Esophagus mucosa (tissue), 1 donor: ENCODE measurements at places on chromosomes 5 and 9. TPM values are rescaled to one million over a fixed set of nuclear protein-coding genes. Genes with fewer than 3 reads are reported as not detected.

- no peak for ATAC-seq
Measured at GRCh38 chr9:91417602-91418214, 5.9 kb downstream of the NFIL3 start.

The CCNO gene
- total RNA-seq = 2.2 TPM

The KCNIP1 gene
- total RNA-seq = not detected

GRCh38 chr5:332843-333242 is 11.3 kb downstream of the AHRR start:
- no peak for ATAC-seq

DNA sequence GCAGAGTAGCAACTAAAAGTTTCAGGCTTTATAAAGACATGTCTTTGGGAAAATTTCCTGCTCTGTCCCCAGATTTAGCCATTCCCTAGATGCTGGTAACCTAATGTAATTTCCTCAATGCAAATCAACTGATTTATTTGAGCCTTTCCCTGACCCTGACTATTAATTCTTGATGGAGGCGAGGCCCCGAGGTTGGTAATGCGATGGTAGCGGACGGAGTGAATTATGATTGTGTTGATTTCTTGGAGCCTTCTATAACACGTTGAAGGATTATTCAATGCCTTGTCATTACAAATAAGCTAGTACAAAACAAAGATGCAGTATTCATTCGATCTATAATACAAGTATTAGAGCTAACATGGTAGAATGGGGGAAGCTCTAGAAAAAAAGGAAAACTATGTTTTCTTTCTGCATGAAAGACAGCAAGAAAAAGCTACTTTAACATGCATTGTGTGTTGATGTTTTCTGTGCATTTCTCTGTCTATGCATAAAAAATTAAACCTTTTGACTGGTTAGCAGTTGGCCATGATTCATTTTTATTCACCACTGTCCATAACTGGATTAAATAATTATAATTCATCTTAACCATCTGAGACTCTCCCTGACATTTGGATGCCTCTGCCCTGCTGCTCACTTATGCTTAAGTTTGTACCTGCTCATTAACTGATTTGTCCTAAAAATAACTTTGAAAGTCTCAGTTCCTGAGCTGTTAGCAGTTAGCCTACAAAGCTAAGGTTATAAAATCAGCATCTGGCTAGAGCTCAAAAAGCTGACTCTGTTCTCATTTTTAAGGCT is 490.2 kb upstream of the NUDT12 start:
- no peak for ATAC-seq

DNA sequence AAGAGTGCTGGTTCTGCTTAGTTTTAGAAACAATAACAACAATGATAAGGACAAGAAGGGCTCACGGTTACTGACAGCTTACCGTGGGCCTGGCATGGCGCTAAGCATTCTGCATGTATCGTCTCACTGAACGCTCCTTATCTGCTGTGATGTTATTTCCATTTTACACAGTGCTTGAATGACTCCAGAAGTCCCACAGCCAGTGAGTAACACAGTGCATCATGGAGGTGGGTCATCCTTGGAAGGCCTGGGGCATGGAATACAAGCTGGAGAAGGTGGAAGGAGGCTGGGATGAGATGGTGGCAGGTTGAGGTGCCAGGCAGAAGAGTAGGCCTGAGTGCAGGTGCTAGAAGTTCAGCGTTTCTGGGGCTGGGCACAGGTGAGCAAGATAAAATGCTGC is 36.5 kb upstream of the FAT2 start:
- peak; percentile 50 for ATAC-seq

DNA sequence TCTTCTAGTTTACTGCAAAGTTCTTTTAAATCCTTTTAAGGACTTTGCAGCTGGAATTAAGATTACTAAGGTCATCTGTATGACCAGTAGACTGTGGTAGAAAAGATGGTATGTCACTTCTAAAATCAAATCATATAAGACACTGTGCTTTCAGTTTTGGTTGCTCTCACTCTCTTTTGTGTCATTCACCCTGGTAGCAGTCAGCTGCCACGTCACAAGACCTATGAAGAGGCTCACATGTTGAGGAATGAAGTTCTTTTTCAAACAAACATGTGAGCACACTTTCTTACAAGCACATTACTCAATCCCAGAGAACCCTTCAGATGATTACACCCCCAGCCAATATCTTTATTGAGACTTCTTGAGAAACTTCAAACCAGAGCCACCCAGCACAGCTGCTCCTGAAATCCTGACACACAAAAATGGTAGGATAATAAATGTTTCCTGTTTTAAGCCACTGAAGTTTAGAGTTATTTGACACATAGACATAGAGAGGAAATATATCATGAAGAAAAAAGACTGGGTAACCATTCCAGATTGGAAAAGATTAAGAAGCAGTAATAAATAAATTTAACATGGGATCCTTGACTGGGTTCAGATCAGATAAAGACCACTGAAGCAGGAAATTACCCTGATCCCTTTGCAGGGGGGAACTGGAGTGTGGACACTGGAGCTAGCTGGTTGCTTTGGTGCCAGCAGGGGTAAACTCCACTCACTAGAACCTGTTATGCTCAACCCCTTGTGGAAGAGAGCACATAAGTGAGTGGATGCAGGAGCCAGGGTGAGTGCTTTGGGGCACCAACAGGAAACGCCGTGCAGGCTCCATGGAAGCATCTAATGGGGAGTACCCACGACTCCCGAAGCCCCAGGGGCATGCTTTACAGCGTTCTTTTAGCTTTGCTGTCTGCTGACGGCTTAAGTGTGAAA is 64.1 kb downstream of the SLCO4C1 start:
- no peak for ATAC-seq

GRCh38 chr5:141478321-141478945 is 2.7 kb downstream of the PCDHGC3 start:
- peak; percentile 62 for ATAC-seq

DNA sequence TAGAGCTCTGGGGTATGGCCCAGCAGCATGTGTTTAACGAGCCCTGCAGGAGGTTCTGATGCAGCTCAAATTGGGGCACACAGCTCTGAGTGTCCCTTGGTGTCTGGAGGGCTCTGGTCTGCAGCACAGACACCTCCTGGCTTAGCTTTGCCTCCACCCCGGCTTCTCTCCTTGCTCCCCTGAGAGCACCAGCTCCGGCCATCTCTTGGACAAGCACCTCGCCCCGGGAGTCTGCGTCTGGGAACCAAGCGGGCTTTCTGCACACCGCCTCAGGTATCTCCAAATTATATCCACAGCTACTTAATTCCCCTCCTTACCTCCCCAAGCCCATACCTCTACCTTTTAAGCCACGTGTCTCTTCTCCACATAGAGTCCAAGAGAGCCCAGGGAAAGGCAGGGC is 83.7 kb upstream of the IRX4 start:
- no peak for ATAC-seq

- ATAC-seq = no peak
Measured at GRCh38 chr5:143316844-143317631, 86.4 kb downstream of the NR3C1 start.

The WNK2 gene
- total RNA-seq = 0.92 TPM

DNA sequence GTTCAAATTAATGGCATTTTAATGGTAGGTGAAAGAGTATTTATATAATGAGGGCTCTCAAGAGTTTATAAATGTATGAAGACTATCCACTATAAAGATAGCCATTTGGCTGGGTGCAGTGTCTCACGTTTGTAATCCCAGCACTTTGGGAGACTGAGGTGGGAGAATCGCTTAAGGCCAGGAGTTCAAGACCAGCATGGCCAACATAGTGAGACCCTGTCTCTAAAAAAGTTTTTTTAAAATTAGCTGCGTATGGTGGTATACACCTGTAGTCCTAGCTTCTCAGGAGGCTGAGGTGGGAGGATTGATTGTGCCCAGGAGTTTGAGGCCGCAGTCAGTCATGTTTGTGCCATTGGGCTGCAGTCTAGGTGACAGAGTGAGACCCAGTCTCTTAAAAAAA is 61.6 kb downstream of the ERBIN start:
- ATAC-seq = no peak

DNA sequence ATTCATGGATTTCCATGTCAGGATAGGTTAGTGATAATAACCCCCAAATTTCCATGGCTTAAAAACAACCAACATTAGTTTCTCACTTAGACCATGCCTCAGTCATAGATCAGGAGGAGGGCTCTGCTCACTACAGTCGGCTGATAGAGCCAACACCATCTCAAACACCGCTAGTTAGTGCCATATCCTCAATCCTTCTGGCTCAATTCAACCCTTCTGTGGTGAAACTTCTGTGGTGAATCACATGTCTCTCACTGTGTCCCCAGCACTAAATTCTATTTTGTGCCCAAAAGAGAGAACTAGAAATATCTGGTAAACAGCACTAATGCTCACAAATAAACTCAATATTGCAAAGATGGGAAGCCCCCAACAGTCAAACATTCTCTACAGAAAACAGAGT is 21.1 kb downstream of the ECPAS start:
- no peak for ATAC-seq

DNA sequence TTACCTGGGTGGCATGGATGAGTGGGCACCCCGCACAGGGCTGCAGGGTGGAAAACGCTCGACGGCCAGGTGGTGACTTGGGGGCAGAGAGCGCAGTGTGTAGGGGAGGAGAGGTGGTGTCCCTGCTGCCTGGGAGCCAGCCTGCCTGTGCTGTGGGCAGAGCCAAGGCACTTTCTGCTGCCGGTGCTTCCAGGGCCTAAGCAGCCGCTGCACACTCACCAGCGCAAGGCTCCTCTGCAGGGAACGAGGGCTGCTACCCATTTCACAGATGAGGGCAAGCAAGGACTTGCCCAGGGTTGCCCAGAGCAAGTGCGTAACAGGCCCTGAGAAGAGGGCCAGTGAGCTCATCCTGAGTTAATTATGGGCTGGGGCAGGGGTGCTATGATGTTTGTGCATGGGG is 62.5 kb downstream of the CRB2 start:
- no peak for ATAC-seq

DNA sequence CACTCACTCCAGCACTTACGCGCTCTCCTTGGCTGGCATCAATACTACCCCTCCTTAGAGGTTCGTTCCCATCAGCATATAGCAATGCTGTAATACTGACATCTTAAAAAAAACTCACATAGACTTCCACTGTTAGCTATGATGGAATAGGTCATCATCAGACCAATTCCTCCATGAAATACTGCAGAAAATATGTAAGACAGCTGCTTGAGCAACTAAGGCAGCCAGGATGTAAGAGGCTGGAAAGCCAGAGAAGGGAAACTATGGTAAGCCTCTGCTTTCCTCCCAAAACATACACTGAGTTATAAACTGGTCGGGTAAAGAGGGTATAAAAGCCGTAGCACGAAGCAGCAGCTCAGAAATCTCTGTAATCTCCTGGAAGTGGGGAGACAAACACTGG is 33.5 kb downstream of the AUH start:
- no peak for ATAC-seq

The LECT2 gene
- not detected for total RNA-seq

The NEUROG1 gene
- not detected for total RNA-seq

- ATAC-seq = no peak
Measured at GRCh38 chr9:109771087-109771486, 8.9 kb upstream of the PALM2AKAP2 start.

- no peak for ATAC-seq
Measured at GRCh38 chr5:58760222-58760621, 177.3 kb downstream of the RAB3C start.

The LURAP1L gene
- 2.6 TPM for total RNA-seq

DNA sequence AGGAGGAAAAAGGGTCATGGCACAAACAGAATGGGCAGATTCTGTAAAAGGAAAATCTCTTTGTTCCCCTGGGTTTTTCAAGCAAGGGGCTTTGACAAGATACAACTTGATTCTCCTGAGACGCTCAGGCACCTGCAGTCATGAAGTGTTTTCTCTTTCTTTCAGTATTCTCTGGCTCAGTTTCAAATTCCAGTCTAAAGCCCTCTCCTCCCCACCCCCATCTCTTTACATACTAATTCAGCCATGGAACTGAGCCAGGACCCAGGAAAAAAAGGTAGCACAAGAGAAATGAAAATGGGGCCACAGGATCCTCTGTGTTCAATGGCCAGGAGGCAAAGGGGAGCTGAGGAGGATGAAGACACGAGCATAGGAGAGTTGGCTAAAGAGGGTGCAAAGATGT is 408.4 kb downstream of the SPOCK1 start:
- no peak for ATAC-seq

The ETF1 gene
- total RNA-seq = 125 TPM

- ATAC-seq = no peak
Measured at GRCh38 chr9:101629636-101630035, 34.9 kb upstream of the PPP3R2 start.

GRCh38 chr5:148967783-148968182 is 95.1 kb downstream of the SH3TC2 start:
- ATAC-seq = peak; percentile 15

- no peak for ATAC-seq
Measured at GRCh38 chr9:130022566-130023143, 20.3 kb downstream of the FNBP1 start.

GRCh38 chr9:99011161-99011709 is 67.5 kb downstream of the COL15A1 start:
- no peak for ATAC-seq

The TMEM252 gene
- not detected for total RNA-seq

DNA sequence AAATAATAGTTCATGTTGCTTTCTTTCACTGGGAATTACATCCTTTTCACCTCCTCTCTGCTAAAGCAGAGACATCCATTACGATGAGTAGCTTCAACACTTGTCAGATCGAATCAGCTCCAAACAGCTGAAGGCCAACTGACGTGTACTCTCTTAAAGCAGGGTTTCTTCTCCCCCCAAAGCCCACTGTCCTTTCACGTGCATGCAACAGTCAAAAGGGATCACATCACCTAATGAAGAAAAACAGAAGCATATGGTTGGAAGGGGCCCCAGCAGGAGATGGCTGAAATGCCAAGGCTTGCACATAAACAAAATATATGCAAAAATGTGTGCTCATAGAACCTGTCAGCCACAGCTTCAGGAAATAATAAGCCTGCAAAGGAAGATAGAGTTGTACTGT is 421.6 kb downstream of the ANXA1 start:
- no peak for ATAC-seq

The NKD2 gene
- total RNA-seq = 1.1 TPM

DNA sequence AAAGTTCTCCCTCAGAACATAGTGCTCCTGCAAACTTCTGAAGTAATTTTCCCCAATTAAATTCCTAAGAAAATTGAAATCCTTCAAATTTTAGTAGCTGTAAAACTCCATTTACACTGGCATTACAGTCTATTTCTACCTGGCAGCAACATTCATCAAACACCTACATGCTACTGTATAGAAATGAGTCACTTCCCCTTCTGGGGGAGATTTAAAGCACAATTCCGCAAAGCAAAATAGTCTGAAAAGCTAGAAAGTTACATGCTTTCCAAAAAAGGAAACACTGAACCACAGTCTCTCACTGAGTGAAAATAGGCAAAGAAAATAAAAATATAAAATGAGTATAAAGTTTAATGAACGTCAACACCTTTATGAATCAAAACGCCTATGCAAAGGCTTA is 43.3 kb downstream of the MCTP1 start:
- no peak for ATAC-seq

GRCh38 chr5:88952996-88953643 is 70.1 kb upstream of the MEF2C start:
- no peak for ATAC-seq

DNA sequence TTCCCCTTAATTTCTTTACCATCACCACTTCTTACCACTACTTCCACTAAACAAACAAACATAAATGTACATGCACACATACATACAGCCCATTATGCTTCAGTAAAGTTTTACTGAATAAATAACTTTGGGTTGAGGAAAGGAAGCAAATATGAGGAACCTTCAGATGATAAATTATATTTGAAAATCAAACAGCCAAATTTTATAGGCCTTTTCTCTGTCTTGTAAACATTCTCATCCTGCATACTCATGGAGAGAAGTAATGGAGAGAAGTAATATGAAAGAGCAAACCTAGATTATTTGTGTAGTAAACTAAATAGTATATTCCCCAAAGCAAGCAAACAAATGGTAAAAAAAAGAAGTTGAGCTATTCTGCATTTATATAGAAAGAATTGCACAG is 658.3 kb upstream of the RORB start:
- ATAC-seq = no peak

GRCh38 chr9:2465921-2466460 is 155.6 kb upstream of the VLDLR start:
- ATAC-seq = peak; percentile 86
